ENCODE measurements at places on chromosomes 7 and 10. TPM values are rescaled to one million over a fixed set of nuclear protein-coding genes. Genes with fewer than 3 reads are reported as not detected.

The GIMAP6 gene
- total RNA-seq = 20.3 TPM

The ADARB2 gene
- total RNA-seq = 2.1 TPM

The CUBN gene
- 0.15 TPM for total RNA-seq

The UPK3B gene
- total RNA-seq = 34.3 TPM

The MACC1 gene
- total RNA-seq = 17.4 TPM

The H2BK1 gene
- total RNA-seq = not detected

The PDE1C gene
- total RNA-seq = 0.19 TPM

The DDX56 gene
- total RNA-seq = 42.6 TPM

The SCD gene
- 138 TPM for total RNA-seq
